NCI-H345 (cell line): ENCODE measurements at places on chromosomes 13 and 19.

DNA sequence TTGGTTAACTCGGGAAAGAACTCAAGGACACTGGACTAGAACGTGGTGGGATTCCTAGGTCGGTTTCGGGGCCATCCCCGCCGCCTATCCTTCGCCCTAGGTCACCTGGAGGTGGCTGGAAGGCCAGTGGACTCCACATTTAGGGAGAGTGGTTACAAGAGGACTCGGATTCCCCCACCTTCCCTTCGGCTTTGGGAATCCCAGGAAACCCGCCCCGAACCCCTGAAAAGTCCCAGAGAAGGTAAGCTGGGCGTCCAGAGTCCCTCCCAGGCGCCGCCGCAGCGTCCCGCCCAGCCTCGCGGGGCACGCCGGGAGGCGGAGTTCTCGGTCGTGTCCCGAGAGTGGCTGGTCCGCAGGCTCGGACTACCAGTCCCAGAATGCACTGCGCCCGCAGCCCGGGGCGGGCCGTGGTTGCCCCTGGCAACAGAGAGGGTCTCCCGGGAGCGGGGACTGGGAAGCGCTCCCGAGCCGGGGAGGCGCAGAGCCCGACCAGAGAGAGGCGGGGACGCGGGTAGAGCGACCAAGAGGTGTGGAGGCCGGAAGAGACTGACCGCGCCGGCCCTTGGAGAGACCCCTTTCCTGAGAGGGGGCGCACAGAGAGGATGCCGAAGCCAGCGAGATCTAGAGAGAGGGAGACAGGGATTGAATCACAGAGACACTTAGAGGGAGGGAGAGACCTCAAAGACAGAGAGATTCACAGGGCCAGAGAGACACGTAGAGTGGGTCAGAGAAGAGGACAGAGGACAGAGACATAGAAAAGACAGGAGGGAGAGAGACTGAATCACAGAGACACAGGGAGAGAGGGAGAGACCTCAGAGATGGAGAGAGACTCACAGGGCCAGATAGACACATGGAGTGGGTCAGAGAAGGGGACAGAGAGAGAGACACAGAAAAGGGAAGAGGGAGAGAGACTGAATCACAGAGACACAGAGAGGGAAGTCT is 2.6 kb upstream of the PRKCG start:
- no peak for DNase-seq

DNA sequence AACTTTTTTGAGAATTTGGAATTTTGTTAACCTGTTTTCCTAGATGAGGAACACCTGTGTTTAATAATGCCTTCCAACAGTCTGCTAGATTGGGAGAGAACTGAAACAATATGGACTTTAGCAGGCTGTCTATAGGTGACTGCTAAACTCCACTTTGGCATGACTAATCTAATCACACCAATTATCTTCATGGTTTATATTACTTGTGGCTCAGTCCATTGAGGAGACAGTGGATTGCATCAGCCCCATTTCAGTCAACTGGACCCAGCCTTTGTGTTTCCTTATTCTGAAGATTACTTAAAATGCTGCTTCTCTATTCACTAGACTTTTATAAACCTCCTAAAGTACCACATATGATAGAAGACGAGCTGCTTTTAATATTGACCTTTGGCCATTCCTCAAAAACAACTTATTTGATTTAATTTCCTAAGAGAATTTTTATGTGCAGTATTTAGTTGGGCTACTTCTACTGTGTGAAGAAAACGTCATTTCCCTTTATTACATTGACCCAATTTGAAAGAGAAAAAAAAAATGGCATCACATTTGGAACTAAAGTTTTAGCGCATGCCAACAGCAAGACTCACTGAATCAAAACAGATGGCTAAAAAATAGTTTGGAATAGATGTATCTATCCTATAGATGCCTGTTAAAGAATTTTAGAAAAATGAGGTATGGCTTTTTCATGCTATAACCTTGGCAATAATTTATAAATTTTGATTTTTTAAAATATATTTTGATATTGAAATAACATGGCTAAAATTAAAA is 295.8 kb downstream of the NDFIP2 start:
- DNase-seq: no peak

DNA sequence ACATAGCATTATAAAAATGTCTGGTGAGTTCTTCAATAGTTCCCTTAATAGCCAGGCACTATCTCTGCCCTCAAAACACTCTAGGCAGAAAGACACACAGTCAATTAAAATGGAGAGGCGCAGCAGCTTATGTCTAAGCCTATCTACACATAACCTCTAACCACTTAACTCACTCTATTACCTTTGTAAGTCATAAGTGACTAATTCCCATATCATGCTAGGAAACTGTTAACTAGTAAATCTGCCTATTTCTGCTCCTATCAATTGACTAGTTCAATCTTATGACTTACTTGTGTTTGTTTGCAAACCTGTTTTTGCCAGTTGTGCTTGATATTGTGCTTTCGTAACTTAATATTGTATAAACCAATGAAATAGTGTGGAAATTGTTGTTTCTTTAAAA is 3.2 kb downstream of the CCDC122 start:
- DNase-seq: no peak

DNA sequence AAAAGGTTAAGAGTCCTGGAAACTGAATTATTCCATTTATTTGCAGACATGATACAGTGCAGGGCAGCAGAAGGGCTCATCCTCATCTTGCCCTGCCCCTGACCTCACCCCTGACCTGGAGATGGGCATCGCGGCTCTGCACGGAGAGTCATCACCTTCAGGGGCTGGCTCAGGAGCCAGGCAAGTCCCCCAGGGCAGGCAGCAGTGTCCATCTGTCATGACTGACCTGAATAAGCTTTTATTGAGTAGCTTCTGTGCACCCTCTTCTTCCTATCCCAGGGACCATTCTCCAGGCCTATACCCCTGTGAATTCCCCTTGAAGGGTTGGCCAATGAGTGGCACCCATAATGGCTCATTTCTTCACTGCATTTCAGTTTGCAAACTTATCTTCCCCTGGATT is 484.2 kb downstream of the ZNF536 start:
- DNase-seq: no peak

GRCh38 chr19:41699231-41699967 is 9.0 kb upstream of the CEACAM5 start:
- DNase-seq: no peak

DNA sequence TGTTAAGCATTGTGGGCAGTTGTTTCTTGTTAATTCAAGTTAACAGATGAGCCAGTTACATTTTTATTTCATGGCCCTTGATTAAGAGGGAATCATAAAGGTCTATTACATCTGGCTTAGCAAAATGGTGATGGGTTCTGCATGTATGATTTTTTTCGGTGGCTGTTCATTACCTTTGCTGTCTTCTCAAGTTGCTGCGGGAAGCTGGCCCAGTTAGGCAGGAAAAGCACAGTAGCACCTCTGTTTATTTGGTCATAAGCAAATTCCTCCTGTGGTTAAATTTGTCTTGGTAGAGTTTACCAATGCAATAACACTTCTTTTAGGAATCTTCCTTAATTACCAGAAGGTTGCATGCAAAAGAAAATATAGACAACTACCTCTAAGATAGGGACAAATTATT is 104.5 kb downstream of the FRY start:
- DNase-seq: no peak

DNA sequence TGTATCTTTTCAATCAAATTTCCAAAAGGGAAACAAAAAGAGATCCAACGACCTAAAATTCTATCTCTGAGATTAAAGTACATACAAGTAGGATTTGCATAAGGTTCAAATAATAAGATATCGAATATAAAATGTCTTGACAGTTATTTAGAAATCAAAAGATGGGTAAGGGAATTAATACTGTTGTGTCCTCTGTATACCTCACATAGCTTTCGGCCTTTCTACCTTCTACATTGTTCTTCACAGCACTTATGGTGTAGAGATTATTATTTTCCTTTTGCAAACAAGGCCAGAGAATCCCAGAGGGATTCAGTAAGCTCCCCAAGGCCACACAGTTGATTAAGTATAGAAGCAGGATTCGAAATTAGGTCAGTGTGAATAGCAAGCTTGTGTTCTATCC is 403.6 kb downstream of the SPRY2 start:
- no peak for DNase-seq

- no peak for DNase-seq
Observed at GRCh38 chr19:30593975-30594745, 222.0 kb downstream of the ZNF536 start.

DNA sequence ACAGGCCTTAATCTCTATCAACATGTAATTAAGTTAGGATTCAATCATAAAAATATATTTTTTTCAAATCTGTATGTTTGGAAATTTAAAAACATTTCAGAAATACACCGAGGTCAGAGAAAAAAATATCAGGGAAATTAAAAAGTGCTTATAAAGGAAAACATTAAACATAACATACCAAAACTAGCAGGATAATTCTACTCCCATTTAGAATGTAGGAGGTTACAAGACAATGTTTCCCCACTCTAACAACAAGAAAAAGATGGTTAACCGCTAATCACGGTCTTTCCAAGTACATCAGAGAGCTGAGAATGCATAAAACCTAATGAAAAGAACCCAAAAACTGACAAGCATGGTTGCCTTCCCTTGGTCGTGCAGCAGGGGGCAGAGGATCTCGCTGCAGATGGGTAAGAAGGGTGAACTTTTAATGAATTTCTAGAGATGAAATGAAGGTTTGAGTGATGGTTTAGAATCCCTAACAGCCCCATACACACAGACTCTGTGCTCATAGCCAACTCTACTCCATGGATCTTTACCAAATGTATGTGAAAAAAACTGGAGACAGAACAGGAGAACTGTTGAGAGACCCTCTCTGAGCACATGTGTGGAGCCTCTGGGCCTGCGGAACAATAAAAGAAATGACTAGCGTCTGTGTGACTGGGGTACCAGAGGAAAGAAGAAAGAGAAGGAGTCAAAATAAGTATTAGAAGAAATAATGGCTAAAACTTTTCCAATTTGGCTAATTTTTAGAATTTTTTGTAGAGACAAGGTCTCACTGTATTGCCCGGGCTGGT is 51.3 kb upstream of the LSM14A start:
- no peak for DNase-seq

- DNase-seq: no peak
Observed at GRCh38 chr13:42364613-42365000, 92.7 kb downstream of the AKAP11 start.

GRCh38 chr13:109945206-109945960 is 159.0 kb upstream of the IRS2 start:
- no peak for DNase-seq

DNA sequence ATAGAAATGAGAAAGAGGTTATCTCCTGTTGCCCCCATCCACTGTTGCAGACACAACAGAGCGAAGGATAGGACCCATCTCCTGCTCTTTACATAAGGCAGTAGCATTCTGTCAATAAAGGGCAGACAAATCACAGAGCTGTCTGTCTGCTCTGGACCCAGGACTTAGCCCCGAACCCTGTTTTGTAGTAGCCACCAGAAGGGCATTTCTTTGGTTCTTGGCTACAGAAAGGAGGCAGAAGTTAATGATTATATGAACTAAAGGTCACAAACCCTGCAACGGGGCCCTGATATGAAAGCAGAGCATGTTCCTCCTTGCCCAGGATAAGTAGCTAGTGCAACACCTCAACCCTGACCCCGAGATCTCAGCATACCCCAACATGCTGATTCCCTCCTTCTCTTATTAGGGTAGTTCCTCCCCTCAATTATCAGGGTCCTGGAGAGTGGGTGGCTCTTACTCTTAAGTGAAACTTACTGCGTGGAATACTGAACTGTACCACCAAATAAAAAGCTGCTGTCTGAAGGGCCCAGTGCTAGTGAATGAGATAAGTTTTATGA is 680.4 kb upstream of the SPRY2 start:
- no peak for DNase-seq

GRCh38 chr19:42498169-42498757 is 30.0 kb downstream of the CEACAM1 start:
- DNase-seq: no peak
